ENCODE measurements at places on chromosomes 5 and 9.

DNA sequence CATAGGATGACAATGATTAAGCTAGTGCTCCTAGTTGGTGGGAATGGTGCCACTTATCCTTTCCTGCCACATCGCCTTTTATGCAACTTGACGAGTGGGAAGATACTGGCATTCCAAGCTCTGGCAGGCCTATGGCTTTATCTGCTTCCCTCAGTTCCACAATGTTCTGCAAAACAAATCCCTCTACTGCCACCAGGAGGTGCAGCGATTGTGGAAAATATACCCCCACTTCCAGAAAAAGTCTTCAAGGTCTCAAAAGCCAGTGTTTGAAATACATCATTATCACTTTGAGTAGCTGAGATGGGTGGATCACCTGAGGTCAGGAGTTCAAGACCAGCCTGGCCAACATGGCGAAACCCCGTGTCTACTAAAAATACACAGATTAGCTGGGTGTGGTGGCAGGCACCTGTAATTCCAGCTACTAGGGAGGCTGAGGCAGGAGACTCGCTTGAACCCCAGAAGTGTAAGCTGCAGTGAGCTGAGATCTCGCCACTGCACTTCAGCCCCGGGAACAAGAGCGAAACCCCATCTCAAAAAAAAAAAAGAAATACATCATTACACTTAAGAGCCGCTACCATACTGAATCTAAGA lies 3.4 kb downstream of the CLINT1 start:
- no peak overlapping the region for H3K27ac ChIP-seq
- H3K27me3 ChIP-seq = no peaks in the 10 kb centered on the region
- H3K36me3 ChIP-seq = peaks cover 23% of the 10 kb centered on the region

DNA sequence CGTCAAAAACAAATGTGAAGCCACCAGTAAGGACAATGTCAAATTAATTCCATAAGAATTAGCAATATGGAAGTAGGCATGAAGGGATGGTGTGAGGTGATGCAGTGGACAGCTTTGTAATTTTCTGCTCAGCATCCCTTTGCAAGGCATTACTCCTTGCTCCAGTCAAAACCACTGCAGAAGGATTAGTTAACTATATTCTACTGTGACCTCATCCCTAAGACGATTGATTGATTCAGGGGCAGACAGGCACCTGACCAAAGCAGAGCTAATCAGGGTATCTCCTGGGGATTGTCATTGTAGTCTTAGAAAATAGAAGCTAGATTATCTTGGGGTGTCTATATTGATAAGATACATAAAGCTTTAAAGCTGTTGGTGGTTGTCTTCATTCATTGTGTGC lies 98.7 kb downstream of the NMUR2 start:
- H3K36me3 ChIP-seq = no peaks in the 10 kb centered on the region
- H3K4me1 ChIP-seq = no peaks in the 10 kb centered on the region
- peaks cover 8% of the 10 kb centered on the region for H3K27me3 ChIP-seq
- H3K4me3 ChIP-seq = no peak overlapping the region
- DNase-seq = no peak
- no peak overlapping the region for H3K27ac ChIP-seq

DNA sequence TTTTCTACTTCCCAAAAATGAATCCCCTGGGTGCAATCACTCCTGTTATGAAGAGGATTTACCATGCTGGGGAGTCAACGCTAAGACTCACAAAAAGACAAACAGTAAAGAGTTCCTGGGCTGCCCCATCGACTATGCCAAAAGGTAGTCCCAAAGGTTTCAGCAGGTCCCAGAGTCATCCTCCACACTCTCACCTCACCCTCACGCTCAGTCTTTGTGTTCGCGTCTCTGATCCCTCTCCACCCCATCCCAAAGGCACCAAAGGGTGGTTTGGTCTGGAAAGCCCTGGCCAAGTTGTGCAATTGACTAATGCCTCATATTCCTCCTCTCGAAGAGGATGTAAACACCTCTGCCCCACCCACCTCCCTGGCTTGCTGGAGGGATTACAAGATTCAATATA lies 240.2 kb upstream of the NFIL3 start:
- no peak for DNase-seq
- H3K27ac ChIP-seq = no peak overlapping the region
- no peaks in the 10 kb centered on the region for H3K4me1 ChIP-seq
- no peak overlapping the region for H3K4me3 ChIP-seq

- no peak overlapping the region for H3K4me3 ChIP-seq
- DNase-seq = no peak
- no peak overlapping the region for H3K27ac ChIP-seq
- H3K27me3 ChIP-seq = peaks cover 62% of the 10 kb centered on the region
- no peaks in the 10 kb centered on the region for H3K4me1 ChIP-seq
- no peaks in the 10 kb centered on the region for H3K36me3 ChIP-seq
Observed at GRCh38 chr9:69951411-69951810, 92.2 kb upstream of the MAMDC2 start.

DNA sequence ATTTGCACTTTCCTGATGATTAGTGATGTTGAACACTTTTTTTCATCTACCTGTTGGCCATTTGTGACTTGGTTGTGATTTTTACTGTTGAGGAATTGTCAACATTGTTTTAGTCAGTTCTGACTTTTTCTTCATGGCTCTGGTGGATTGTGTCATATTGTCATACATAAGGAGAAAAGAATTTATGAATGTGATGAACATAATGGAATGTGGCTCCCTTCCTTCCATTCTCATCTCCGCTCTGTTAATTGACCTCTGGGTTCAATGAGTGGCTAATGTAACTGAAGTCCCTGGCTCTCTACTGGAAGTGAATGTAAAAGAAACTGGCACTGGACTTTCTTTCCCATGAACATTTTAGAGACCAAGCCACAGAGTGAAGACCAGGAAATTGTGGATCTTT lies 49.2 kb downstream of the KIAA1958 start:
- no peak overlapping the region for H3K27ac ChIP-seq
- no peaks in the 10 kb centered on the region for H3K4me1 ChIP-seq
- DNase-seq = no peak
- no peaks in the 10 kb centered on the region for H3K36me3 ChIP-seq

GRCh38 chr5:158801893-158802292 lies 297.8 kb downstream of the EBF1 start:
- no peak for DNase-seq
- no peak overlapping the region for H3K4me3 ChIP-seq
- H3K27me3 ChIP-seq = peaks cover 12% of the 10 kb centered on the region
- no peaks in the 10 kb centered on the region for H3K36me3 ChIP-seq
- no peak overlapping the region for H3K27ac ChIP-seq

- peaks cover 9% of the 10 kb centered on the region for H3K4me1 ChIP-seq
- no peaks in the 10 kb centered on the region for H3K36me3 ChIP-seq
- no peak overlapping the region for H3K4me3 ChIP-seq
- DNase-seq = no peak
- H3K27me3 ChIP-seq = peaks cover 10% of the 10 kb centered on the region
Observed at GRCh38 chr5:159480849-159481248, 150.6 kb upstream of the IL12B start.

- H3K27me3 ChIP-seq = no peaks in the 10 kb centered on the region
- H3K27ac ChIP-seq = no peak overlapping the region
- no peaks in the 10 kb centered on the region for H3K4me1 ChIP-seq
- no peak for DNase-seq
- H3K4me3 ChIP-seq = no peak overlapping the region
Observed at GRCh38 chr5:128774605-128775004, 190.7 kb upstream of the SLC27A6 start.

GRCh38 chr5:17327048-17327625 lies 109.7 kb downstream of the BASP1 start:
- H3K27me3 ChIP-seq = no peaks in the 10 kb centered on the region
- no peaks in the 10 kb centered on the region for H3K4me1 ChIP-seq
- no peaks in the 10 kb centered on the region for H3K36me3 ChIP-seq
- H3K27ac ChIP-seq = no peak overlapping the region
- no peak for DNase-seq

GRCh38 chr9:91847581-91848091 lies 102.4 kb downstream of the ROR2 start:
- no peak for DNase-seq
- H3K36me3 ChIP-seq = peaks cover 3% of the 10 kb centered on the region
- peaks cover 13% of the 10 kb centered on the region for H3K27me3 ChIP-seq
- H3K4me1 ChIP-seq = peaks cover 12% of the 10 kb centered on the region

DNA sequence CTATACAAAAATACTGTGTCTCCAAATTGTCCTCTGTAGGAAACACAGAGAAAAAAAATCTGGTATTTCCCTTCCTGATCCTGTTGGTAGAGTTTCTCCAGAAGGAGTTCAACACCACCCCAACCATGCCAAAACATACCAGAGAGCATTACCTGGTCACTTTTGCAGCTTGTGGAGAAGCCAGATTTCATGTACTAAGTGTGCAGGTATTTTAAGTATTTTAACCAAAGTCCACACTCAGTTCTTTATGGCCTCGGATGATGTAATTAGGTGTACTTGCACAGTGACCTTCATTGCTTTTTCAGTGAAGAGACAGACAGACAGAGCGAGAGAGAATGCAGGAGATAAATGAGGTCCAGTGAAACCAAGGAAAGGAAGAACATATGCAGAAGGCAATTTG lies 2046.8 kb upstream of the CDH9 start:
- H3K4me1 ChIP-seq = no peaks in the 10 kb centered on the region
- no peak overlapping the region for H3K27ac ChIP-seq
- H3K36me3 ChIP-seq = no peaks in the 10 kb centered on the region
- no peaks in the 10 kb centered on the region for H3K27me3 ChIP-seq
- H3K4me3 ChIP-seq = no peak overlapping the region
- no peak for DNase-seq

- H3K27ac ChIP-seq = no peak overlapping the region
- peaks cover 30% of the 10 kb centered on the region for H3K27me3 ChIP-seq
- no peak overlapping the region for H3K4me3 ChIP-seq
- no peaks in the 10 kb centered on the region for H3K4me1 ChIP-seq
Observed at GRCh38 chr9:3857673-3858072, 331.9 kb upstream of the RFX3 start.

GRCh38 chr5:124089578-124089977 lies 577.6 kb downstream of the CSNK1G3 start:
- no peak for DNase-seq
- no peaks in the 10 kb centered on the region for H3K4me1 ChIP-seq
- no peak overlapping the region for H3K27ac ChIP-seq
- H3K27me3 ChIP-seq = no peaks in the 10 kb centered on the region

- peaks cover 10% of the 10 kb centered on the region for H3K27me3 ChIP-seq
- no peaks in the 10 kb centered on the region for H3K36me3 ChIP-seq
- DNase-seq = no peak
- no peak overlapping the region for H3K27ac ChIP-seq
Observed at GRCh38 chr5:94181895-94182294, 436.5 kb downstream of the KIAA0825 start.

- H3K4me3 ChIP-seq = peak overlapping the region; percentile 87
- peaks cover 22% of the 10 kb centered on the region for H3K4me1 ChIP-seq
- H3K36me3 ChIP-seq = peaks cover 10% of the 10 kb centered on the region
- H3K27ac ChIP-seq = no peak overlapping the region
Observed at GRCh38 chr9:75891277-75891741, 836 bp downstream of the PCSK5 start.

- no peaks in the 10 kb centered on the region for H3K27me3 ChIP-seq
- no peak for DNase-seq
- H3K27ac ChIP-seq = peak overlapping the region; percentile 80
- H3K4me3 ChIP-seq = no peak overlapping the region
Observed at GRCh38 chr5:169798438-169798837, 161.4 kb downstream of the DOCK2 start.

GRCh38 chr5:142869886-142870285 lies 99.7 kb downstream of the ARHGAP26 start:
- H3K27ac ChIP-seq = peak overlapping the region; percentile 11
- no peaks in the 10 kb centered on the region for H3K27me3 ChIP-seq
- no peak for DNase-seq

GRCh38 chr9:104386013-104386412 lies 118.0 kb upstream of the OR13F1 start:
- no peaks in the 10 kb centered on the region for H3K4me1 ChIP-seq
- no peaks in the 10 kb centered on the region for H3K27me3 ChIP-seq
- peaks cover 2% of the 10 kb centered on the region for H3K36me3 ChIP-seq
- no peak for DNase-seq
- no peak overlapping the region for H3K27ac ChIP-seq

- no peaks in the 10 kb centered on the region for H3K27me3 ChIP-seq
- H3K4me3 ChIP-seq = no peak overlapping the region
- H3K36me3 ChIP-seq = no peaks in the 10 kb centered on the region
- DNase-seq = no peak
Observed at GRCh38 chr9:105313238-105313637, 68.8 kb downstream of the SLC44A1 start.

- no peaks in the 10 kb centered on the region for H3K4me1 ChIP-seq
- peaks cover 6% of the 10 kb centered on the region for H3K27me3 ChIP-seq
- no peaks in the 10 kb centered on the region for H3K36me3 ChIP-seq
- no peak for DNase-seq
- no peak overlapping the region for H3K4me3 ChIP-seq
Observed at GRCh38 chr9:78470216-78470615, 173.3 kb downstream of the PSAT1 start.

- H3K4me3 ChIP-seq = no peak overlapping the region
- H3K27me3 ChIP-seq = peaks cover 1% of the 10 kb centered on the region
- no peak overlapping the region for H3K27ac ChIP-seq
- peaks cover 4% of the 10 kb centered on the region for H3K4me1 ChIP-seq
- DNase-seq = no peak
Observed at GRCh38 chr9:36503172-36504088, 69.3 kb upstream of the MELK start.

- H3K27ac ChIP-seq = no peak overlapping the region
- no peaks in the 10 kb centered on the region for H3K27me3 ChIP-seq
- peaks cover 2% of the 10 kb centered on the region for H3K4me1 ChIP-seq
- H3K36me3 ChIP-seq = no peaks in the 10 kb centered on the region
- no peak overlapping the region for H3K4me3 ChIP-seq
Observed at GRCh38 chr9:133945977-133946753, 46.0 kb downstream of the VAV2 start.

GRCh38 chr5:133366438-133366837 lies 245.9 kb downstream of the FSTL4 start:
- no peak for DNase-seq
- no peak overlapping the region for H3K4me3 ChIP-seq
- H3K4me1 ChIP-seq = no peaks in the 10 kb centered on the region
- no peaks in the 10 kb centered on the region for H3K36me3 ChIP-seq
- H3K27me3 ChIP-seq = peaks cover 42% of the 10 kb centered on the region

DNA sequence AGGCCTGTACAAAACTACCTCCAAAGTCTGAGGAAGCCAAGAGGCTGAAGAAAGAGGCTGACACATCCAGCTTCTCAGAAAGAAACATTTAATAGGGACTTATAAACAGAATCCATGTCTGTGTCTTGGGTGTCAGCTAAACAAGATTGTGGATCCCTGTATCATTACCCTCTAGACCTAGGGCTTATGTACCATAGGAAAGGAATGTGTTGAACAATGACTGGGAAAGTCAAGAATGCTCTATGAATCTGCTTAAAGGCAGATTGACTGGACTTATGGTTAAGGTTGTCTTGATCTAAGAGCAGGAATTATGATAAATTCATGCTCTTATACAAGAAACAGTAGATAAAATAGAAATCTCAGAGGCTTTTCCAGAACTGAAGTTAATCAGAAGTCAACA lies 335.7 kb upstream of the RPS23 start:
- no peak overlapping the region for H3K27ac ChIP-seq
- no peaks in the 10 kb centered on the region for H3K36me3 ChIP-seq
- DNase-seq = no peak
- no peaks in the 10 kb centered on the region for H3K4me1 ChIP-seq
- no peak overlapping the region for H3K4me3 ChIP-seq

DNA sequence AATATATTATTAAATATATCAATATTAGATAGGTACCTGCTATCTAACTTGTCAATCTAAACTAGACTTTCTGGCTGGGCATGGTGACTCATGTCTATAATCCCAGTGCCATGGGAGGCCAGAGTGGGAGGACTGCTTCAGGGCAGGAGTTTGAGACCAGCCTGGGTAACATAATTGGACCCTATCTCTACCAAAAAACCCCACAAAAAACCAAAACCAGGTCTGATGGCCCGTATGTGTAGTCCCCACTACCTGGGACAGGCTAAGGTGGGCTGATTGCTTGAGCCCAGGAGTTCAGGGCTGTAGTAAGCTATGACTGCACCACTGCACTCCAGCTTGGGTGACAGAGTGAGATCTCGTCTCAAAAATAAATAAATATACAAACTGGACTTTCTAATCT lies 55.0 kb downstream of the PJA2 start:
- H3K36me3 ChIP-seq = peaks cover 42% of the 10 kb centered on the region
- no peak overlapping the region for H3K27ac ChIP-seq
- DNase-seq = no peak
- peaks cover 9% of the 10 kb centered on the region for H3K4me1 ChIP-seq
